Stimulated activated CD8-positive, alpha-beta memory T cell treated with anti-CD3 and anti-CD28 coated beads, Interleukin-15, amount 100 ng/mL, for 4 hours (primary cell): ENCODE measurements at places on chromosomes 1 and 21.

DNA sequence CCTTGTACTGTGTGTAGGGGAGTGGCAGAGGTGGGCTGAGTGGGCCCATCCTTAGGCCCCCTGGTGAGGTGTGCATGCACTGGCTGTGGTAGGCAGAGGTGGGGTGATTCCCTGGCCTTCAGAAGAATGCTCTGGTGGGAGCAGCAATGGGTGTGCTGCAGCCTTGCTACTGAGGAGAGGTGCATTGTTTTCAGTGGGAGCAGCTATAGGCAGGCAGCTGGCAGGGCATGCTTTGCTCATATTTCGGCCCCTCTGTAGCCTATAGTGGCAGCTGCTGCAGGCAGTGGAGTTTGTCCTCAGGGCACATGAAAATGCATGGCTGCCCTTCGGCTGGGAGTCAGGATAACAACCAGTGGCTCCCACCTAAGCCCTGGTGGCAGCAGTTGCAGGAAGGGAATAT is 10.1 kb upstream of the KCTD3 start:
- no peak for DNase-seq

DNA sequence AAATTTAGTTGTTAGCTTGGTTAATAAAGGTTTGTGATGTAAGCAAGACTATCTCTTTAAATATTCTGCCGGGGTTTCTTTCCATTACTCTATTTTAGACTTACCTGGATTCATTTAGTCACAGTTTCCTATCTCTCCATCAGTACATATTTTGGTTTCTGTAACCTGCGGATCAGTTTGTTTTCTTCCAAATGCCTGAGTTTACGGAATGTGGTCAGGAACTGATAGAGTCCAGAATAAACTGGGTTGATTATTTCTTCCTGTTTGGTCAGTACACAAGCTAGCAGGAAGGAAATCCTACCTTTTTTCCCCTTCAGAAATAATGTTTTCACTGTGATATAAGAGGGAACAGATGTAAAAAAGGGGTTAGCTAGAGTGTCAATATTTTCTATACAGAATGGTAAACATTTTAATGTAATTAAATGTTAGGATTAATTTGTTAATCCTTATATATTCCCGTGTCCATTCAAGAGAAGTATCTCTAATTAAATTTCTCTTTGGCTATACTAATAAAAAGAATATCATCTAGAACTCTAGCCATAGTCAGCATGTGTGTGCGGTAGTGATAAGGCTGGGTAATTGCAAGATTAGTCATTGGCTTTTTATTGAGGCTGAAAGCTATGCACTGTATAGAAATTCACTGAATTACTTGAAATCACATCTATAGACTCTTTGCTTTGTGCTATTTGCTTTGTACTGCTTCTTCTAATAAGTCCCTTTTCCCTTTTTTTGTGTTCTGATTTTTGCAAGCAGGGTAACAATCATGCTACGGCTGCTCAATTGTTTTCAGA is 144.7 kb upstream of the ADGRL4 start:
- DNase-seq, result no peak

DNA sequence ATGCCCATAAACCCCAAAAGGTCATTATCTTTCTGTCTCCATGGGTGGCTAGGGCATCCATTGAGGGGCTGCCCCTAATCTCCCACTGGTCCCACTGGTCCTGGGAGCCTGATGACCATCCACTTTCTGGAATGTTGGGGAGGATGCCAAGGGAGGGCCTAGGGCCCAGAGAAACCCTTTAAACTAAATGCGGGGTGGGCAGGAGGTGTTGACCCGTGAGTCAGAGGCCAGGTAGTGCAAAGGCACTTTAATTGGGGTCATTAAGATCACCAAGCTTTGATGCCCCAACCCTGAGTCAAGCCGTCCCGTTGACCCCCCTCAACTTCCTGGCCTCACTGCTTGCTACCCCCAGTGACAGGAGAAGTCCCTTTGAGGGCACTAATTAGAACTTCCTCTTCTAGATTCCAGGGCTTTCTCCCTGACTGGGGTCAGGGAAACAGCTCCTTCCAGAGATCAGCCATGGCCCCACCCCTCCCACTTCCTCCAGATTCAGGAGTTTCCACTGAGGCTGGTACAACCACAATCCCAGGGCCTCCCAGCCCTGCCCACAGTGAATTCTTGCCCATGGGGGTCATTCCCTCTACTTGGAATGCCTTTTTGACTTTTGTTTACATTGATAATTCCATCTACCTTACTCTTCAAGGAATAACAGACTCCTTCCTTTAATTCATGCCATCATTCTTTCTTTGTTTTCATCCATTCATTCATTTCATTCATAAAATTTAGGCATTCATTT is 15.5 kb upstream of the SERINC2 start:
- no peak for DNase-seq

- no peak for DNase-seq
Observed at GRCh38 chr1:76425201-76426145, 350.9 kb downstream of the ST6GALNAC3 start.

GRCh38 chr1:2495026-2495425 is 18.9 kb downstream of the PLCH2 start:
- DNase-seq, result no peak

DNA sequence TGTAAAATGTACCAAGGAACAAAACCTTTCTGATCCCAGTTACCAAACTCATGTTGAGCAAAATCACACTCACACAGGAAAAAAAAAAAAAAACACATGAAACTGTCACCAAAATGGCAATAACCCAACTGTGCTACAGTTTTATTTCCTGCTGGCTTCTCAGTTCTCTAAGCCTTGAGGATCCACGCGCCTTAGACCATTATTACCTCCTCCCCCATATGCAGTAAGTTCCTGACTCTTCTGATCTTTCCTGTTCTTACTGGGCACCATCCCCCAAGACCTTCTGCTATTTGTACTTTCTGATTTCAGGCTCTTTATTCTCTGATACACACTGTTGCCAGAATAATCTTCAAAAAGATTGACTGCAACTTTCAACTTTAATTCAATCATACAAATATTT is 79.6 kb downstream of the SLC45A1 start:
- DNase-seq, result no peak

- DNase-seq, result no peak
Observed at GRCh38 chr1:24406788-24407187, 6.8 kb downstream of the STPG1 start.

GRCh38 chr1:181160998-181161870 is 72.7 kb downstream of the IER5 start:
- no peak for DNase-seq

- no peak for DNase-seq
Observed at GRCh38 chr1:58905126-58905490, 121.3 kb upstream of the JUN start.

DNA sequence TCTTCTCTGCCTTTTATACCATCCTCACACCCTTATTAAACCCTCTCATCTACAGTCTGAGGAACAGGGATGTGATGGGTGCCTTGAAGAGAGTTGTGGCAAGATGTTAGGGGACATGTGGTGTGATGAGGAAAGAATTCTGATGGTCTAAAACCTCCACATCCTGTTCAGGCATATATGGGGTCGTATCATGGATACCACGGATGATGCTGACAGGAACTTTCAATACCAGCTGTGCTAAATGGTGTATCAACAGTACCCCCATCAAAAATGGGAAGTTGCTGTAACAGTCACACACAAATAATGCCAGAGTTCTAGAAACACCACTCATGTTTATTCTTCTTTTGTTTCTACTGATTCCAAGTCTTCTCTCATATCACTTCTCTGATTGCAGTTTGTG is 12.9 kb downstream of the OR2T6 start:
- no peak for DNase-seq

DNA sequence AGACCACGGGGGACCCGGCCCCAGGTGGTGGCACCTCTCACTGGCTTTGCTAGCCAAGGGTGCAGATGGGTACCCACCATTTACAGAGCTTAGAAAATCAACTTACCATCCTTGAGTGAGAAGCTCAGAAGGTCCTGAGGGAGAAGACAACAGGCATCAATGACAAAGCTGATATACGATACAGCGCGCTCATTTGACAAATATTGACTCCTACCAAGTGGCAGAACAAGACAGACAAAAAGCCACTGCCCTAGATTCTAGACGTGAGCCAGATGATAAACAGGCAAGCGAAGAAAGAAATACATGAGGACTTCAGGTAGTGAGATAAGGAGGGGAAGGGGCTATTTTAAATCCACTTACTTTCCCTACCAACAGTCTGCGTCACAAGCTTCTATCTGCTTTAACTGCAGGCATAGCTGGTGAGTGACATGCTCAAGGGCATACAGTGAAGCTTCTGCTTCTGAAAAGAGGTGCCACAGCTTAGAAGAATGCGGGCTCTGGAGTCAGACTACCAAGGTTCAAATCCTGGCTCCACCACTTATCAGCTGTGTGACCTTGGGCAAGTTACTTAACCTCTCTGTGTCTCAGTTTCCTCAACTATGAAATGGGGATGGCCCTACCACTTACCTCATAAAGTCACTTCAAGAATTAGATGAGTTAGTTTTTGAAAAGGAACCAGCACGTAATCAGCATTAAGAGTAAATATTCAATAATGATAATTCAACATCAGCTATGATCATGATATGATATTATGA is 29.1 kb downstream of the TMCO4 start:
- DNase-seq, result no peak

- no peak for DNase-seq
Observed at GRCh38 chr1:185419718-185420117, 102.7 kb upstream of the IVNS1ABP start.

DNA sequence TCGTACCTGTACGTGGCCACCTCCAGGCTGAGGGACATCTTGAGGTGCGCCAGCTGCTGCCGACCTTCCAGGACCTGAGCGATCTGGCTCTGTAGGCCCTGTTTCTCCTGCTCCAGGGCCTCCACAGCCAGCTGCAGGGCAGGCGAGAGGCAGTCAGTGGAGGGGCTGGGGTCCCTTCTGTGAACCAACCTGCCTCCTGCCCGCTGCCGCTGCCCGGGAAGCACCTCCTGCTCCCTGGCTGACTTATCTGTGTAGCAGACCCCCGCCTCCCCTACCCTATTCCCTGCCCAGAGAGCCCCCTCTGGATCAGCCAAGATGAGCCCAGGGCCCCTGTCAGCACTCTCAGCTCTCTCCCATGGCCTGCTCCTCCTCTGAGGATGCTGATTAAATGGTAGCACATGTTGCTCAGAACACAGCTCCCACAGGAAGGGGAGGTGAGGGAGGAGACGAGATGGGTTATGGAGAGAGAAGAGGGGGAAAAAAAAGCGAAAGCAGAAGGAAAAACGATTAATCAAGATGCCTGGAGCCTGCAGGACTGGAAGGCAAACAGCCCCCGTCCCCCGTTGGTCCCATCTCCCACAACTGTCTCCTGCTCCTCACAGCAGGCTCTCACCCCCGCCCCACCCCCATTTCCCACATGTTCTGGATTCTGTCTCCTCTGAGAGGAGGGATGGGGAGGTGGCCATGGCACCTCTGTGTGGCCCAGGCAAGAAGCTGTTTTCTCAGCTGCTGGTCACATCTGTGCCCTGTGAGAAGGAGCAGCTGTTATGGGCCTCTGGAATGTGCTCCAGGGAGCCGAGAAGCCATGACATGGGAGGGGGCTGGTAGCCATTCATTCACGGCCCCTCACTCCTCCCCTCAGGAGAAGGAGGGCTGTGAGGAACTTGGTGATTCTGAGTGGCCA is 1.7 kb downstream of the NES start:
- no peak for DNase-seq

DNA sequence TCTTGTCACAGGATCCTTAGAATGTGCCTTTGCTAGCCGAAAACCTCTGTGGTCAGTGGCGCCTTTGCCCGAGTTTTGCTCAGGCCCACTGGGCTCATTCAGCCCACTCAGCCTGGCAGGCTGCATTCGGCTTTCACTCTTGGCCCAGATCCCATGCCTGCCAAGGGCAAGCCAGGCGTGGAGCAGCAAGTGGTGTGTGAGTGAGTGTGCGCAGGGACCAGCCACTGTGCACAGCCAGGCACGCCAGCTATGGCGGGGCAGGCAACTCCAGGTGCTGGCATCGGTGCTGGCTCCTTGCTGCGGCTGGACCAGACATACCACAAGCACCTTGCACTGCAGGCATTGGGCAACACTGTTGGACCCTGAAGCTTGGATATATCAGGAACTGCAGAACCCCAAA is 1145.1 kb upstream of the NCAM2 start:
- DNase-seq, result no peak

- DNase-seq, result no peak
Observed at GRCh38 chr1:109392788-109393616, 4.7 kb downstream of the SORT1 start.

- DNase-seq, result no peak
Observed at GRCh38 chr1:232047473-232047872, 420.9 kb downstream of the DISC1 start.

DNA sequence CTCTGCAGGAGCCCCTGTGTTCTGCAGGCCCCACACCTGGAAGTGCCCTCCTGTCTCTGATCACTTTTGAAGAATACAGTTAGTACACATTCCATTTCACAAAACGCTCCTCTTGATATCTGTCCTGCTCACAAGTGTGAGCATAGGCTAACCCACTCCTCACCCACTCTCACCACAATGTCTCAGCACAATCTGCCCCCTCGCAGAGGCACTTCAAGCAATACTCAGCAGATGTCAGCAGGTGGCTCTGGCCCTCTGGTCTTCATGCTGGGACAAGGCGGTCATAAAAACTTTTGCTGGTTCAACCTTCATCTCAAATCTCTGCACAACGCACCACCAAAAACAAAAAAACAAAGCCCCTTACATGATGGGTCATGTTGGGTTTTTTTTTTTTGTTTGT is 671.2 kb downstream of the MATN1 start:
- no peak for DNase-seq

DNA sequence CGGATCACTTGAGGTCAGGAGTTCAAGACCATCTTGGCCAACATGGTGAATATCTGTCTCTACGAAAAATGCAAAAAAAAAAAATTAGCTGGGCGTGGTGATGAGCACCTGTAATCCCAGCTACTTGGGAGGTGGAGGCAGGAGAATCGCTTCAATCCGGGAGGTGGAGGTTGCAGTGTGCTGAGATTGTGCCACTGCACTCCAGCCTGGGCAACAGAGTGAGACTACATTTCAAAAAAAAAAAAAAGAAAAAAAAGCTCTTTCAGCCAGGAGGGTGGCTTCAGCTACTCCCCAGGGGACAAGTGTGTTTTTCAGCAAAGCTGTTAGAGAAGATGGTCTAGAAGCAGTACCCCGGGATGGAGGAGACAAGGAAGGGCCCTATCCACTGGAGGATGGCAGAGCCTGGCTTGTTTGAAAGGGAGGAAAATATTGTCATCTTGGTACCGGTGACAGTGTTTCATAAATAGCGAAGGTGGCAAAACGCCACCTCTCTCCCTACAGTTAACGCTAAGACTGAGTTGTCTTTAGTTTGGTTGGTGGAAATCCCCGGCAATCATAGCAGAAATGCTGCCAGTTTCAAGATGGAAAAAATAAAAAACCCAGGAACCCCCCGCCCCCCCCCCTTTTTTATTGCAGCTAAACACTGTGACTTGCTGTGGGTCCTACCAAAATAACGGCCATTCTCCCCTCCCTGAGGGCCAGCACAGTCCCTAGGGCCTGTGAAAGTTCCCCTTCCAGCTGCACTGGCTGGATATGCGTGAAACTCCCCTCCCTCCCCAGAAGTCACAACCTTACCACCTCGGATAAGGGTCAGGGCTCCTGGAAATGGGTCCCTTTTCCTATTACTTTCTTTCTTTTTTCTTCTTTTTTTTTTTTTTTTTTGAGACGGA is 3.5 kb downstream of the PIK3CD start:
- peak; percentile 47 for DNase-seq

GRCh38 chr1:231312432-231312788 is 25.2 kb downstream of the EXOC8 start:
- no peak for DNase-seq
